NCI-H69 (cell line): ENCODE measurements at places on chromosomes 7 and 10.

DNA sequence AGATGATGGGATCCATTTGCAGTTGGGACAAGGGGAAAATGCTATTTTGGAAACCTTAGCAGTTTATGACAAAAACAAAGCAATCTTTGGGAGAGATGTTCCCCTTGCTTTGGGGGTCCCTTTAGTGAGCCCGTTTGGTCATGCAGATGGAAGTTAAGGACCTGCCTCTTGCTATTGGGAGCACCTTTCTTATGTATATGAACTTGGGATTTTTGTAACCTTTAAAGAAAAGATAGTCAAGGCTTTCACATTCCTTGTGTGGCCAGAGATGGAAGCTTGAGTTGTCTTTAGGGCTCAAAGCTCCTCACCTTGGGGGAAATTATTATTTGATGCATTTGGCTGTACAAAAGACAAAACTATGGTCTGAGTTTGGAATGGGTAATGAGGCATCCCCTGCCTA, 179.0 kb upstream of the PLPP4 start:
- DNase-seq, result no peak

DNA sequence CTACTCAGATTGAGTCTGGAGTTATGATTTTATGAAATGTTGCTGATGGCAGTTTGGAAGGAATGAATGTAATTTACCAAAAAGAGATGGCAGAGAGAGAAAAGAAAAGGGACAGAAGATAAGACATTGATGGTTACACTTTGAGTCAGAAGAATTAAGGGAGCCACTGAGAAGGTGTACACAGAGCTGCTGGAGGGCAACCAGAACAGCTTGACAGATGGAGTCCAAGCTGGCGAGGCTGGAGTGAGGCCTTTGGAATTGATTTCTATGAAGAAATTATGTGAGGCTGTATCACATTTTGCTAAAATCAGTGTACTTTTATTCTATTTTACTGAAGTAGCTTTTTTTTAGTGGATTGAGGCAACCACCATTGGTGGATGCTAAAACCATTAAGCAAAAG, 740.5 kb downstream of the REEP3 start:
- no peak for DNase-seq

DNA sequence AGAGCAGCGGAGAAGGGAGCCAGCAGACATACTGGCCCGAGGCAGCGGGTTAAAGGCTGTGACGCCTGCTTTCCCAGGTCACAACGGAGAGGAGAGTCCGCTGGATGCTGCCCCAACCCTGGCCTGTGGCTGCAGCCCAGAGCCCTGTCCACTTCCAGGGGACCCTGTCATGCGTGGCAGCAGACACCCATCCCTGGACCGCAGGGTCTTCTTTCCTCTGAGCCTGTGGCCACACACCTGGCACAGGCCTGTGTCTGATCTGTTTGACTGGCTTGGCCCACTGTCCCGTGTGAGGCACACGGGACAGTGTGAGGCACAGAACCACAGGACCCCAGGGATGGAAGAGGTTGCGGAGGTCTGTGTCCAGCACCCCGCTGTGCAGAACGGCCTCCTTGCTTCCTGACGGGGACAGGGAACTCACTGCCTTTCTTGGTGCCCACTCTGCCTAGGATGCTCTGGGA, 42.4 kb downstream of the INSIG1 start:
- no peak for DNase-seq

DNA sequence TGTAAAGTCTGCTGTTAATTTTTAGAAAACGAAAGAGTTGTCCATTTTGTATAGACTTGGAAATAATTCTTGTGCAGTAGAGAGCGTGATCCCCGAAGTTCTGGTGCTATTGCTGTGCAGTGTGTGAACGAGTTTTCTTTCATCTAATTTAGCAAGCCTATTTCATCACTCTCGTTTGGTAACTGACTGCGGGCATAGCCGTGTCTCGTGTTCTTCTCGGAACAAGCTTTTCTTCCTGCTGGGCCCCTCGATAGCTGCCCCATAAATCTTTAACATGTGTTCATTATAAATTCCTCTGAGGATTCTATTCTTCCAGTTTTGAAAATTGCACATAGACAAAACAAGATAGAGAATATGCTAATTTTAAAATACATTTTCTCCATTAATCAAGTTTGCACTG, 622.0 kb upstream of the PFKP start:
- no peak for DNase-seq

DNA sequence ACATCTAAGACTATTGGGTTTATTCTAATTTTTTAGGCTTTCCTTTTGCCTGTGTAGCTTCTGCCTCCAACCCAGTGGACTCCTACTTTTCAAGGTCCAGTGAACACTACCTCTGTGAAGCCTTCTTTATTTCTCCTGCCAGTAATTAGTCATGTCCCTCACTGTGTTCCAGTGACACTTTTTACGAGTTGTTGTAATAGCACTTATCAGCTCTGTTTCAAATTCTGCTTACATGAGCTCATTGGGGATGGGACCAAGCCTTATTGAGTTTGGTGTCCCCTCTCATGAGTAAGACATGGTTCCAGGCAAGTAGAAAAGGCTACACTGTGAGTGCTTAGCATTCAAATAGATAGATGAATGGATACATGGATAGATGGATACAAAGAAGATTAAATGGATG, 184.6 kb downstream of the HIBADH start:
- peak; percentile 8 for DNase-seq

DNA sequence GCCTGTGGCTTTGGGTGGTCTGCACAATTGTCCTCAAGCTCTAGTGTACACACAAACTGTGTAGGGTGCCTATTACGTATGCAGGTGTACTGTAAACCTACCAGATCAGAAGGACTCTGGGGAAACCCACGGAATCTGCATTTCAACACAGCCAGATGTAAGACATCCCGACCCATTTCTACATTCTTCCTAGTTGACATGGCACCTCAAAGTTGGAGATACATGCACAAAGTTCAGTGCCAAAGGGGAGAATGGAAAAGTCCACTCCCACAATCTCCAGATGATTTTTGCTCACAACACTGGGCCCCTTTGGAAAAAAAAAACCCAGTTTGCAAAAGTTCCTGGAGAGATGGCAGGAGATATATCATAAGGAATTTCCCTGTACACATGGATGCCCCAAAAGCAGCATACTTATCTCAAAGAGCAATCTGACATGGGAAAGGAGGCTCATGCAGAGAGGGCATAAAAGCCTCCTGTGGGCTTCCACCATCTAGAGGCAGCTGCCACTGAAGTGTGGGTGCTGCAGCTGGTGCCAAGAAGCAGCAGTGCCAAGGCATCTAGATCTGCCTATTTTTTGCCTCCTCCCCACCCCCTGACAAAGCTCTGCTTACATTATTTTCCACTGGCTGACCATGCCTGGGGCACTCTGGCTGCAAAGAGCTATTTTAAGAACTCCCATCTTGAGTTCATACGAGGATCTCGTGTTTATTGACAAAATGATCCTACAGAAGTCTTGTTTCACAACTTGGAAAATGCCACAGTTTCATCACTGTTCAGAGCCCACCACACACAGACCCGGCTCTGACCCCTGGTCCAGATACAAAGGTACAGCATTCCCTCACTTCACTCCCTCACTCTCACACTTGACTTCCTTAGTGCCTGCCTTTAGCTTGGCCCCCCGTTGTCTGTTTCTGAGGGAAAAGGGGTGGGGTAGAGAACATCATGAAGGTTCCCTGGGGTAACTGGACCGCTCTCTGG, 12.9 kb downstream of the TECTB start:
- DNase-seq, result no peak

- DNase-seq, result no peak
Measured at GRCh38 chr10:103715430-103715829, 139.9 kb downstream of the SH3PXD2A start.

DNA sequence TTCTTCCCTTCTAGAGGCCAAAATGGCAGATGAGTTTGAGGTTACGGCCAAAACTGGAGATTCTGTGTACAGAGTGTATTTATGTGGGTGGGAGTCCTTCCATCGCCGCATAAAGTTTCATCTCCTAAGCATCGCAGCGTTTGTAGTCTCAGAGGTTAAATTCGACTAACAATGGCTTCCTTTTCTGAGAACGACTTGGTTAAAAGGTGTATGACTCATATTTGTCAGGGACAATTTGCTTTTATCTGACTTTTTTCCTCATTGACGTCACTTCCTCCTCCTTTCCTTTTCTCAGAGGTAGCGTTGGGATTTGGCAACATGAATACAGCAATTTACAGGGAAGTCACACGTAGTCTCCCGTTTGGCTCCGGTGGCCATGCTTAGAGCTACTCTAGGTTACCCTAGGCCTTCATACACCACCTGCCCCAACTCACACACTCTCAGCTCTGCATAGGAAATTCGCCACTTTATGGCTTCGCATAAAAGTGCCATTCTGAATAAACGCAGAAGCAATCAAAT, 37.6 kb upstream of the TCF7L2 start:
- DNase-seq, result no peak

DNA sequence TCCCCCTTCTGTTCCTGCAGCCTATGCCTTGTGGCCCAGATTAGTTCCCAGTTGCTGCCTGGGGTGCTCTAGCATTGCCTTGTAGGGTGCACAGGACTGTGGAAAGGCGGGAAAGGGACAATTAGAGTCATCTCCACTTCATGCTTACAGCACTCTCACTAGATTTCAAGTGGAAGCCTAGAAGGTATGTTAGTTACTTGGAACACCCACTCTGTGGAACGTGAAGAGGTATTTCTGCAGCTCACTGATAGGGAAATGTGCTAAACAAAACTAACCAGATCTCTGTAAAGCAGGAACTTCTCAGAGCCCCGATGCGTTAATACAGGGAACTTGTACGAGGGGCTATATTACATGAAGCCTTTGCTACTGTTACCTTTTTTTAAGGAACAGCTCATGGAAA, 19.4 kb downstream of the STMP1 start:
- no peak for DNase-seq

- DNase-seq, result peak; percentile 14
Measured at GRCh38 chr7:133301444-133301843, 48.6 kb downstream of the EXOC4 start.

DNA sequence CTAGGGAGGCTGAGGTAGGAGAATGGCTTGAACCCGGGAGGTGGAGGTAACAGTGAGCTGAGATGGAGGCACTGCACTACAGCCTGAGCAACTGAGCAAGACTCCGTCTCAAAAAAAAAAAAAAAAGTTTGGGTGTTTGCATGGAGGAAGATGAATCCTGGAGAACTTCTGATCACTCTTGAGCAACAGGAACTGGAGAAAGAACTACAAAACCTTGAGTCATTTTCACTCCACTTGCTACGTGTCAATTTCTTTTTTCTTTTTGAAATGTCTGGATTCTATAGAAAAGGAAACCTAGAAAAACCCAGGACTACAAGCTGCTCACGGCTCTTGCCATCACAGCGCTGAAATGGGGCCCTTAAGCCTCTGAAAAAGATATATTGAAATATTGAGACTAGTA, 189.6 kb upstream of the NRP1 start:
- DNase-seq, result no peak

DNA sequence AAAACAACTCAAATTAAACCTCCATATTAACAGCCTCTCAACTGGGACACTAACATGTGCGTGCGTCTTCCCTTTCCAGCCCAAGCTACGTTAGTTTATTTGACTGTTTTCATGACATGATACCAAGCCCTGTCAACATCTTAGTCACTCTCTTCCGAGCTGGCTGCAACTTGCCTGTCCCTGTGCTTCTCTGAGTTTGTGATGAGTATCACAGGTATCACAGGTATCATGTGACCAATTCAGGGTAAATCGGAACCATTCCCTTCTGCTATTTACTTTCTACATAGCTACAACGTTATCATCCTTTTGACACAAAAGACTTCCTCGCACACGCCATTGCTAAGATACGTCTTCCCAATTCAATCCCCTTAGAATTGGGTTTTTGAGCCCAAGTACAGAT, 70.2 kb downstream of the CAV1 start:
- no peak for DNase-seq

DNA sequence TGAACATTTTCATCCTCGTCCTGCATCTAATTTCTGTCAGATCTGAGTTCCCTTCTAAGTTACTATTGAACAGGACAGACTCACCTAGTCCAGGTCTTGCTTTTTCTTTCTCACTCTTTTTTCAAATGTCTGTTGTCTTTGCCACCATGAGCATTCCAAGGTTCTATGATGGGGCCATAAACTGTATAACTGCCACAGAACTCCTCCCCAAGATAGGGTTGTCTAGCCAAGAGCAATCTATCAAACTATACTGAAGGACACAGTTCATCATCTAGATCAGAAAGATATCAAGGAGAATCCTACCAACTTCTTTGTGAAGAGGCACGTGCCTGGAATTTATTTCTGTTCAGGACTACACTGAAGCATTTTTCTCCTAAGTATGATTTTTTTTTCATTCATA, 50.1 kb upstream of the FEZF1 start:
- DNase-seq, result no peak

DNA sequence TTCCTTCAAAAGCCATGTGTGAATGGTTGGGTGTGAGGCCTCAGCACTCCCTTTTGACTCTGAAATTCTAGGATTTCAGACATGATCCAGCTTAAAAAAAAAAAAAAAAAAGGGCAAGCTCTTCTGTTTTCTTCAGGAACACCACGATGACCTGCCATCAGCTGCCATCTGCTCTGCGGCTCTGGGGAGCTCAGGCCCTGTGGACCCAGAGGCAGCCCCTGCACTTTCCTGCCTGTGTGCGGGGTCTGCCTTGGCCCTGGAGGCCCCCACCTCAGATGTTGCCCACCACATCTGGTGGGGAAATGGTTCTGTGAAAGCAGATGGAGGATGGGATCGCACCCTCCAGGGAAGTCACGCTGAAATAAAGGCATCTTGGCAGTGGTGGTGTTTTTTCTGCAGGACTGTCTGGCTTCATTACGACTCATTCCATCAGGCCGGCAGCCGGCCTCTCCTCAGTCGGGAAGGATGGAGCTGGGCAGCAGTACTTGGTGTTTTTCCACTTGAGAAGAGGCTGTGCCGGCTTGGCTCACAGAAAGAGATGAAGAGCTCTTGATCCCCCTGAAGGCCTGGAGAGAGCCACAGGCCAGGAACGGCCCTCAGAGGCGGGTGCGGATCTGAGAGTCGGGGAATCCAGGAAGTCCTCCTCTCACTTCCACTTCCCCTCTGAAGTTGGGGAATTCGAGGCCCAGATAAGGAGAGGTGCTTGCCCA, 66.1 kb upstream of the AQP1 start:
- no peak for DNase-seq

- no peak for DNase-seq
Measured at GRCh38 chr7:75040512-75040911, 33.1 kb downstream of the RCC1L start.

DNA sequence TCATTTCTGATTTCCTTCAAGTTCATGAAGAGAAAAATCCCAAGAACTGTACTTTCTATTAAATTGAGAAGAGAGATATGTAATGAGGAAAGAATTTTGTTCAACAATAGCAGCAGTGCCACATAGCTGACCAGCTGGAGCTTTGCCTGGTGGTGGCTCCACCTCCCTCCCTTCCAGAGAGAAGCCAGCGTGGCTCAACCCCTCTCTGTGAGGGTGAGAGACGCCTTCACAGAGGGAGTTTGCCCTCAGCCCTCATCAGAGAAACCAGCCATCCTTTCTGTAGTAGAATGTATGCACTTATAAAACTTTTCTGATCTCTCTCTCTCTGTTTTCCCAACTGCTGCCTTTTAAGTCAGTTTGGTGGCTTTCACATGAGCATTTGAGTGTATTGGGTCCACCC, 20.5 kb upstream of the COL1A2 start:
- peak; percentile 74 for DNase-seq

DNA sequence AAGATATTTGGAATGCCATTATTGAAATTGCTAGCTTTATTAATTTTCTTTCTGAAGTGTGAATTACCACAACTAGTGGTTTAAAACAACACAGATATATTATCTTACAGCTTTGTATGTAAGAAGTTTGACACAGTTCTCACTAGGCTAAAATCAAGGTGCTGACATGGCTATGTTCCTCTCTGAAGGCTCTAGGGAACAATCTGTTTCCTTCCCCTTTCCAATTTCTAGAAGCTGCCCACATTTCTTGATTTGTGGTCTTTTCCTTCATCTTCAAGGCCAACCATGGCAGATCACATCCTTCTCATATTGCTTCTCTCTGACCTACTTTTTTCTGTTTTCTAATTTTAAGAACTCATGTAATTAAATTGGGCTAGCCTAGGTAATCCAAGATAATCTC, 43.3 kb upstream of the SLC26A3 start:
- DNase-seq, result no peak
